Calu3 (cell line): ENCODE measurements at places on chromosomes 12 and 14.

DNA sequence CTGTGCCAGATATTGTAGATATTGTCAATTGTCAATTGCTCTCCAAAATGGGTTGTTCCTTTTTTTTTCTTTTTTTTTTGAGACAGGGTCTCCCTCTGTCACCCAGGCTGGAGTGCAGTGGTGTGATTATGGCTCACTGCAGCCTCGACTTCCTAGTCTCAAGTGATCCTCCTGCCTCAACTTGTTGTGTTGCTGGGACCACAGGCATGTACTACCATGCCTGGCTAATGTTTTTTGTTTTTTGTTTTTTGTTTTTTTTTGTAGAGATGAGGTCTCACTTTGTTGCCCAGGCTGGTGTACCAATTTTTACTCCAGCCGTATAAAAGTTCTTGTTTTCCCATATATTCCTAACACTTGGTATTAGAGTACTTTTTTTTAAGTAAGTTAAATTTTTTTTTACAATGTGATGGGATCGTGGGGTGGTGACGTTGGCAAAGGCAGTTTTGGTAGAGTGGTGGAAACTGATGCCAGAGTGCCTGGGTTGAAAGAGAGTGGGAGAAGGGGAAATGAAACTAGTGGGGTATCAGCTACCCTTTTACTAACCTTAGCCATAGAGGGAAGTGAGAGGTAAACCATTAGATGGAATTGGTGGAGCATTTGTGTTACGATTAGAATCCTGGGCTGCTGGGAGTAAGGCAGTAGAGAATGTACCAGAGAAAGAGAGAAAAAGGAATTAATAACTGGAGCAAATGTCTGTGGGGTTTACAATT lies 33.0 kb upstream of the CFAP54 start:
- DNase-seq = no peak

DNA sequence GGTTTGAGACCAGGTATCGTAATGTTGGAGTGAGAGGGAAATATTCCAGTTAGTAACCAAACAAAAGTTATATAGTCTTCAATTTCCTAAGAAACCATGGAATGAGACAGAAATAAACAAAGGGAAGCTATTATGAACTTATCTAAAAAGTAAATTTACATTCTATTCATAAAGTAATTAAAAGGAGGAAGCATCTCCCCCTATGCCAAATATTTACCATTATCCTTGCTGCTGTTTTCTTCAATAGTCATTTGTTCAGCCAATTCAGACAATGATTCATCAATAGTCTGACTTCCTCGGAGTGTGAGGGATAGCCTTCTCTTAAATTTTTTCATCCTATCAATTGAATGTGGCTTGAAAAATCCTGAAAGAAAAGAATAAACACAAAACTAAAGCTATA lies 65.7 kb downstream of the CDK17 start:
- DNase-seq = no peak

DNA sequence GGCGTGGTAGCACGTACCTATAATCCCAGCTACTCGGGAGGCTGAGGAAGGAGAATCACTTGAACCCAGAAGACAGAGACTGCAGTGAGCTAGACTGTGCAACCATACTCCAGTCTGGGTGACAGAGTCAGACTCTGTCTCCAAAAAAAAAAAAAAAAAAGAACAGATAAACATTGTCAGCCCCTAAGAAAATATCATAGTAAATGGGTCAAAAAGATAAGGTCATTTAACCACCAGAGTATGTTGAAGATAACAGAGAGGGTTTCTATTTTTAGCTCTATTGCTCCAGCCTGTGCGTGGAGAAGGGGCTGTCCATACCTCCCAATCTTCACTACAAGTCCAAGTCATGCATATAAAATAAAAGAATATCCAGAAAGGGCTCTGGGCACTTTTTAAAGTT lies 15.4 kb downstream of the LGMN start:
- no peak for DNase-seq

GRCh38 chr14:34362641-34363251 lies 99.3 kb downstream of the SPTSSA start:
- no peak for DNase-seq

- no peak for DNase-seq
These were observed 35.8 kb upstream of the RNU6-7 start for GRCh38 chr14:32166029-32166428.

- DNase-seq = no peak
These were observed 33.6 kb downstream of the KCNA1 start for GRCh38 chr12:4943067-4943937.

- DNase-seq = no peak
These were observed 565 bp downstream of the SPRYD3 start for GRCh38 chr12:53078425-53079225.

GRCh38 chr14:24960816-24961215 lies 89.1 kb downstream of the STXBP6 start:
- no peak for DNase-seq

- no peak for DNase-seq
These were observed 266.9 kb downstream of the NOVA1 start for GRCh38 chr14:26330982-26331381.

DNA sequence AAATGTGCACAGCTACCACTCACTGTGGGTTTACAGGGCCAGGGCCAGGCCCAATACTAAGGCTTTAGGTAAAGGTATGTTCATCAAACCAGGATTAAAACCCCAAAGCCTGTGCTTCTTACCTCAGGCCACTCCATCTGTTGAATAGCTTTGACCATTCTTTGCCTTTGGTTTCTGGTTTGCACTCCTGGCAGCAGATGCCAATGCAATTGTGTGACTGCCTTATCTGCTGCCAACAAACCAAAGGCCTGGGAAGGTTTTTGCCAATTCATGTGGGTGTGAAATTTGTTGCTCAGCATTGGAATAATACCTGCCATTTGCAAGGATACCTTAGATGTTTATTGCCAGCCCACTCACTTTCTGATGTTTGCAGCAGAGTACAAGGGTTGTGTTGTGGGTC lies 221.6 kb downstream of the C12orf75 start:
- DNase-seq = no peak

DNA sequence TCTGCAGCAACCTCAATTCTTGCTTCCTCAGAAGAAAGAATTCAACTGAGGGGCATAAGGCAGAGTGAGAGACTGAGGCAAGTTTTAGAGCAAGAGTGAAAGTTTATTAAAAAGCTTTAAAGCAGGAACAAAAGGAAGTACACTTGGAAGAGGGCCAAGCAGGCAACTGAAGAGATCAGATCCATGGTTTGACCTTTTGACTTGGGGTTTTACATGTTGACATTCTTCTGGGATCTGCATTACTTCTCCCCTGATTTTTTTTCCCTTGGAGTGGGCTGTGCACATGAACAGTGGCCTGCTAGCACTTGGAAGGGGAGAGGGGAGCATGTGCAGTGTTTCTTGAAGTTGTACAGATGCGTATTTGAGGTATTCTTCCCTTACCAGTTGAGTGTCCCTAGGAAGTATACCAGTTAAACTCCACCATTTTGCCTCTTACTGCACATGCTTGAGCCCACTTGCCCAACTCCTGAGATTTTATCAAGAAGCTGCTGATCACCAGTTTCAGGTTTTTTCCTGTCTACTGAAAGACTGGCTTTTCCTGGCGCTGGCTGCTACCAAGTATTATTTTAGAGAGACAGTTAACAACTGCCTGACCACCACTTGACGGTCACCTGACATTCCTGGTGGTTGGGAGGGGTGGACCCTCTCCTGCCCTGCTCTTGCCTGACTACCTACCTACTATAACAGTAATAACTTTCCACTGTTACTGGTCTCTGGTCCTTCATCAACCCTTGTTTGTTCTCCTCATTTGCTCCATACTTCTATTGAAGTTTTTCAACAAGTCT lies 26.0 kb upstream of the TMTC2 start:
- DNase-seq = no peak

- no peak for DNase-seq
These were observed 28.3 kb downstream of the PHLDA1 start for GRCh38 chr12:76003355-76003638.

- DNase-seq = no peak
These were observed 23.2 kb downstream of the P2RX4 start for GRCh38 chr12:121232977-121233627.

DNA sequence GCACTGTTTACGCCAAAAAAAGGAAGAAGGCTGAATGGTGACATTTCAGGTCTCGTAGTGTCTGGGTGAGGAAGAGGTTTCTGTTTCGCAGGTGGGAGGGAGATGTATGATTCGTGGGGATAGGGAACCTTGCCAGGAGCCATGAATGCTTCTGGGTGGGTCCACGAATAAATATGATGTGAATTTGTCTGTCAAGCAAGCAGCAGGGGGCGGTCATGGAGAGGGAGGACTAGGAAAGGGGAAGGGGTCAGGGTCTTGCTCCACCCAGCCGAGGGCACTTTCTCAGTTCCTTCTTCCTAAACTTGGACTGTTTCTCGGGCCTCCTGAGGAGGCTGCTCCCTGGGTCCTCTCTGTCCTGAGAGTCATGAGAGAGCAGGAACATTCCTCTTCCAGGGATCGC lies 72.5 kb downstream of the LGMN start:
- no peak for DNase-seq

DNA sequence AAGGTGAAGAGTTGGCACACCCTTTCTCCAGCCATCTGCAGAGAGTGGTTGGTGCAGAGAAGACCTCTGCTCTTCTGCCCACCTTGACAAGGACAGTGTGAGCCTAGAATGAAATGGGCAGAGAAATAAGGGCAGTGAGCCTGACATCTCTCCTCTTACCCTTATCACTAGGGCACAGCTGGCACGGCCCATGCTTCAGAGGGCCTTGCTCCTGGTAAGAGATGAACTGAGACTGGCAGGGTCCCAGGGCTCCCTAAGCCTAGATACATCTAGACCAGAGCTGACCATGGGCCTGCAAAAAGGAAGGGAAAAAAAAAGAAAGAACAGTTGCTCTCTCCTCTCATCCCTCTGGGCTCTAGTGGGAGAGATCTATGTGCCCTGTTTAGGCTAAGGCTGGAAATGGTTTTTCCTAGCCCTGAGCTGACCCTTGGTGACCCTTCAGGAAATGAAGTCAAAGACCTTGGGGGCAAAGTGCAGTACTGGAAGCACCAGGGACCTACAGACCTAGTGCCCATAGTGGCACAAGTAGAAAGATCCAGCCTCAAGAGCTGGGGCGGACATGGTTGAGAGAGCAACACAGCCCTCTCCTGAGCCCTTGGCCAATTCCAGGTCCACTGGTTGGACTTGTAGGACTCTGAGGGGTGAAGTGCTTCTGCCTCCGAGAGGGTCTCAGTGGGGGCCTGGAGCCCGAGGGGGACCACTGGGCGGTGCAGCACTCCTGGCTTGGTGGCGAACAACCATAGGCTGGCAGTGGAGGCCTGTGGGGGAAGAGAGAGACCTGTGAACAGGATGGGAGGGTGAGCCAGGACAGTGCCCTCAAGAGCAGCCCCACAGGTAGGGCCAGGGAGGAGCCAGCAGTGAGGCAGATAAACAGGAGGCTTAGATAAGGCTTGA lies 22.0 kb downstream of the PRPF40B start:
- no peak for DNase-seq

DNA sequence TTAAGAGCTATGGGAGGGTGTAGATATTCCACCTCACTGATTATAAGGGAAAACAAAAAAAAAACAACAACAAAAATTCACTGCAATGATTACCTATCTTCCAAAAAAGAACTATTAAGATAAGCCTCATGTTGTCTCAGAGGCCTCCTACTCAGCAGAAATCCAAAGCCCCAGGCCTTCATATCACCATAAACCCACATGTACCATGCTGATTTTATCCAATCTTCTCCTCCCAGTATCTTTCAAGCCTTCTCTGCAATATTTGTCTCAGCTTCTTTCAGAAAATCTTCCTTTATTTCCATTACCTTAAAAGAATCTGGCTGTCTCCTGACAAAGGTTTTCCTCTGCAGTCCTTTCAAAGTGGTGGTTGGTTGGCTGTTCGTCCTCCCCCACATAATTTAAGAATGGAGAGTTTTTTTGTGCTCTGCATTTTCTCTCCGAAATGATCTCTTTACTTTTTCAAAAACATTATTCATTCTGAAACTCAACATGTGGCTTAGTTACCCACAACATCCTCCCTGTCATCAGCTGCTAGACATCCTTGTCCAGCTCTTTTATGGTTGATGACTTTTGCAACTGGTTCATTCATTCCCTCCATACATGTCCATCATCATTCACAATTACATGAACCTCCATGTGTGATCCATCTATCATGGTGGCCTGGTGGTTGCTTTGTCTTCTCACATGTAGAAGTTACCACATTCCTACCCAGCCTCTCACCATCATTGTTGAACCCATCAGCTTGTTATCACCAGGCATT lies 2.9 kb upstream of the EPYC start:
- no peak for DNase-seq
